ENCODE measurements at places on chromosomes 1 and 21. TPM values are rescaled to one million over a fixed set of nuclear protein-coding genes. Genes with fewer than 3 reads are reported as not detected.

GRCh38 chr1:169309178-169310166, 58.1 kb downstream of the NME7 start:
- peak; percentile 18 for DNase-seq

DNA sequence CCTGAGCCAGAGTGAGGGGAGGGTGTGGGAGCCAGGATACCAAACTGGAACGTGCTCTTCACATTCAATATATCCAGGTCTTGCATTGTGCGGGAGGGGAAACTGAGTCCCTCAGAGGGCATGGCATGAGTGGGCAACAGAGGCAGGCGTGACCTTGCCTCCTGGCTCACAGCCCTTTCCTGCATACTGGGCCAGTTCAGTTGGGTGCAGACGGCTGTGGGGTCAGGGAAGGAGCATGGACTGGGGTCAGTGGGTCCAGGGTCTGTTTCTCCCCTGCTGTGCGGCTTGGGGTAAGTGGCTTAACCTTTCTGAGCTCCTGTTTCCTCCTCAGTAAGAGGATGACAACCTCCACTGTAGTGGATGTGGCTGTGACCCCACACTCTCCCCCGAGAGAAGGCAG, 16.6 kb downstream of the SERINC2 start:
- DNase-seq, result no peak

DNA sequence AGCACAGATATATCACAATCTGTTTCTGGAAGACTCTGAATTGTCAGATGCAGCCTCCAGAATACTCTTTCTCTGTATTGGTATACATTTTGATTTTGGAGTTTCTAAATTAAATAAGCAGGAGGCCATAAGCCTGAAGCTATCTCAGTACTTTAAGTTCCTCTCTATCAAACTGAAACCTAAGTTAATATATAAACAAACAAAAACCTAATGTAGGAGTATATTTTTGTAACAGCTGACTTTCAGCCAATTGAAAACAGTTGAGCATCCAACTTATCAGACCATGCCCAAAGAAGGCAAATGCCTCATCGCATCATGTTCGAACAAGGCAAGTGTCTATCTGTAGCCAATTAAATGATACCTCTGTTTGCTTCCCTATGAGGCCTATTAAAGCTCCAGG, 1054.4 kb downstream of the AMY1C start:
- no peak for DNase-seq

DNA sequence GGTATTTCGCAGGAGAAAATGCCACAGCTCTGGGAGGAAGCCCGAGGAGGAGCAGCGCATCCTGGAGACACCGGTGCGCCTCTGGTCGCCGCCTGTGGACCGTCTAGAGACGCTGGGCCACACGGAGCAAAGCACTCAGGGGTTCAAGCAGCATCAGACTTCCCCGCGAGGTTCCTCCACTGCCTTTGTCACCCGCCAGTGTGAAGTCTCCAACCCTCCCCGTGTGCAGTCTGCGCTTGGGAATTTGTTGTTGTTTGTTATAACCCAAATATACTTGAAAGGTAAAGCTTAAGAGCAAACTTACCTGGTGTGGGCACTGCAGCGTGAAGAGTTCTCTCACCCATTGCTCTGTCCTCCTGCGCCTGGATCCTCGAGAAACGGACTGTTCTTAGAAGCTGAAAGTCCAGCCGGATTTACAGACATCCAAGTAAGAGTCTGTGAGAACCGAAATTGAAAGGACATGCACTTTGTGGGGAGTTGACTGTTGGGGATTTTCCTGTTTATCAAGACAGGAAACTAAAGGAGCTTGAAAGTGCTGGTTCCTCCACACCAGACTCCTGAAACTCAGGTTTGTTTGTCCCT, at the start of gene GBP4:
TSS of gene GBP4 (minus strand) at position 452 of the 582 bp plus-strand sequence. CDS start at position 344, 108 bp downstream.
- peak; percentile 6 for DNase-seq

DNA sequence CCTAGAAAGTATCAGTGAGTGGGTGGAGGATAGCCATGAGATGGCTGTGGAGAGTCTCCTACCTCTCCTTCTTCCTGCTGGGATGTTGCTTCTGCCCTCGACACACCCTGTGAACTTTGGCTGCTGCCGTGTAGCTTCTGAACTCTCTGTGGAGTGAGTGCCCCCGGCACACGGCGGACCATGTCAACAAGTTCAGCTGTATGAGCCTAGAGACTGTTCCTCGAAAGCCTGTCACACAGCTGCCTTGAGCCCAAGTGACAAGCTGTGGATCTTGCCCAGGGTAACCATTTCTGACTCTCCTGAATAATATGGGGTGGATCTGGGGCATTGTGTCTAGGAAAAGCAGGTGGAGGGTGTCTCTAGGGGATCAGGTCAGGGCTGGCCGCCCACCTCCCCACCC, 143.2 kb downstream of the NOS1AP start:
- no peak for DNase-seq

DNA sequence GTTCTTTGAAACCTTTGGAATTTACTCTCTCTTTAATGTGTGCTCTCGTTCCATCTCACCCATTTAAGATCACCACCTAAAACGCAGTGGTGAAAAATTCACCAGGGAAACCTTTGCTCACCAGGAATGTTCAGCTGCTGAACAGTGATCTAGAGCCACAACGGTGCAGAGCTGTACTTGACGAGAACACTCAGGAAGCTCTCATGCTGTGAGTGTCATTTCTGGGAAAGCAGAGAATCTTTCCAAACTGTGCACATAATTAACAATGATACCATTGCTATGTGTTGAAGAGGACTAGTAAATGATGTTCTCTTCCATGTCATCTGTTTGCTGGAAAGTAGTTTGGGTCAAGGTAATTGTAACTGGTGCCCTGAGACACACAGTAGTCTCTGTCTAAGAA, 117.1 kb downstream of the ZZZ3 start:
- DNase-seq, result no peak

DNA sequence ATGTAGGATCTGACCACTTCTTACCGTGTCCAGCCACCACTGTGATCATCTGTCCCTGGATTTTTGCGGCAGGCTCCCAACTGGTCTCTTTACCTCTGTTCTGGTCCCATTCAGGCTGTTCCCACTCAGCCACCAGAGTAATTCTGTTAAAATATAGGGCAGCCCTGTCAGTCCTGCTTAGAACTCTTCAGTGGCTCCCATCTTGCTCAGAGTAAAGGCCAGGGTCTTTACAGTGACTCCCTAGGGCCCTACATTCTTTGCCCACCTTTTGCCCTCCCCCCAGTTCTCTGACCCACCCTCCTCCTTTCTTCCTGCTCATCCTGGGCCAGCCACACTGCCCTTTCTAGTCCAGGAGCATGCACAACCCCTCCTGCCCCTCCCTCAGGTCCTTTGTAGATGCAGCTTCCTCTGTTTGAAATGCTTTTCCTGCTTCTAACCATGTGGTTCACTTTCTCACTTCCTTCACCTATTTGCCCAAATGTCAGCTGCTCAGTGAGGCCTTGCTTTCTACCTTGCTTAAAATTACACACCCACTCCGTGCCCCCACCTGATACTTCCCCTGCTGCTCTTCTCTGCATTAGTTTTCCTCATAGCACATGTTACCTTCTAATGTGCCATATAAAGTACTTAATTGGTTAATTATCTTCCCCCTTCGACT, 7.8 kb downstream of the UBIAD1 start:
- DNase-seq, result peak; percentile 19

NGF gene
- total RNA-seq, result 0.22 TPM

OR14K1 gene
- total RNA-seq, result not detected

SOX13 gene
- 5.7 TPM for total RNA-seq

CACNA1S gene
- total RNA-seq, result not detected

PADI2 gene
- total RNA-seq, result 0.22 TPM

Data from lung microvascular endothelial cell (primary cell).